NCI-H2081 (cell line): ENCODE measurements at places on chromosomes 6 and 20.

GRCh38 chr6:34237722-34238584 is 1.3 kb downstream of the HMGA1 start:
- peak; percentile 70 for DNase-seq

GRCh38 chr6:19525673-19526072 is 311.5 kb upstream of the ID4 start:
- DNase-seq = no peak

GRCh38 chr6:27755768-27756167 is 156.4 kb downstream of the OR2B2 start:
- no peak for DNase-seq

GRCh38 chr20:38158701-38159351 is 6.2 kb downstream of the TGM2 start:
- DNase-seq = no peak

DNA sequence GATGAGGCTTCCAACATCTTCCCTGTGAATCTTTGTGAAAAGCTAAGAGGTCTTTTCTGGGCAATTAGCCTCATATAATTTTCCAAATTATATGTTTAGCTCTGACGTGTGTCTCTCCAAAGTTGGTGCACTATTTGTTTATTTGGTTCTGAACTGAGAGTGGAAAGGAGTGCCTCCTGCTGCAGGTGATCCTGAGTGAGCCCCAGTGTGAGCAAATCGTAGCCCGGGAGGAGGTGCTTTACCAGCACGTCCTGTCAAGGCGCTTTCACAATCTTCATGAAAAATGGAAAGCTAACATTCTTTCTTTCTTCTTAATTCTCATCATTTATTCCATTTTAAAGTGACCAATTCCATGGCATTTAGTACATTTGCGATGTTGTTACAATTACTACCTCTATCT is 231.9 kb downstream of the BMP2 start:
- DNase-seq = no peak

GRCh38 chr6:110528101-110528929 is 51.9 kb upstream of the SLC22A16 start:
- peak; percentile 63 for DNase-seq

- DNase-seq = no peak
These were observed 155.1 kb downstream of the EYA2 start for GRCh38 chr20:47049771-47050170.

DNA sequence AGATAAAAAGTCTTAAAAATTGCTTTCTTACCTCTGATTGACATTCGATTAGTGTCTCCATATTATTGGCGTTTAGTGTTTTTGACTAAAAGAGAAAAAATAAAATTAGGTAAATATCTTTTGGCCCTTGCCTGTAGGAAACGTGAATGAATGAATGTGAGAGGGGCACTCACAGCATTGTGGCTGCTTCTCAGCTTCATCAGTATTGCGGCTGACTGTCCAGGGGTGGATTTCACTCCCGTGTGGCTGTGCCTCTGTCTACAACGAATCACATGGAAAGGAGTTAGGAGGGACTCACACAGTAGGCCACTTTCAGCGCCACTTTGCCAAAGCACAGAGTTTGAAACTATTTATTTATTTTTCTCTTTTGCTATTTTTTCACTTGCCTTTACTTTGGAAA is 844 bp downstream of the TAGAP start:
- no peak for DNase-seq

DNA sequence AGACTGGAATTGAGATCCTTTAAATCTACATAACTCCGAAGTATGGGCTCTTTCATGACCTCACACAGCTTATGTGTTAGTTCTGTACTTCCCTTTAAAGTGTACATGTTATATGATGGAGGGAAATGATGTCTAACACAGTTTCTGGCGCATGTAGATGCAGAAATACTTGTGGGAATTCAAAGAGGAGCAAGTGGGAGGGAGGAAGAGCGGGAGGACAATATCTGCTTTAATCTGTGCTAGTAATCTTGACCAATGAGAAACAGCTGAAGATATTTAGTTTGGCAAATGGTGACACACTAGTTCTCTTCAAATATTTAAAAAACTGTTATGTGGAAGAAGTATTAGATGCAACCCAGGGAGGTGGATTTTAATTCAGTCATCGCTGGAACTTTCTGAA is 62.9 kb upstream of the PLEKHG1 start:
- no peak for DNase-seq

DNA sequence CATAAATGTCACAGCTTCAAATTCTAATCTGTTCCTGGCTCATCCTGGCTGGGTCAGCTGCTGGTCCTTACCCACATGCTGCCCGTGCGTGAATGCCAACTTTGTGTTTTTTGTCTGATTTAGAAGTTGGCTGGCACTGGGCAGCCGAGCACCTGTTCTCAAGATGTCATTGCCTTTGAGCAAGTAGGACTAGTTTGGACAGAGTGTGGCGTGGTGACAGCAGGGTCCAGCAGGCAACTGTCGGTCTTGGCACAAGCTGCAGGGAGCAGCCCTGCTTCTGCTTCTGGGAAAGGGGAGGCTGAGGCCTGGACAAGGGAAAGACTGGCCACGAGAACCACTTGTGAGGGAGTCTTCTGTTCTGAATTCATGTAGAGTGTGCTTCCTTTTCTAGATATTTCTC is 26.4 kb upstream of the ADRM1 start:
- no peak for DNase-seq

DNA sequence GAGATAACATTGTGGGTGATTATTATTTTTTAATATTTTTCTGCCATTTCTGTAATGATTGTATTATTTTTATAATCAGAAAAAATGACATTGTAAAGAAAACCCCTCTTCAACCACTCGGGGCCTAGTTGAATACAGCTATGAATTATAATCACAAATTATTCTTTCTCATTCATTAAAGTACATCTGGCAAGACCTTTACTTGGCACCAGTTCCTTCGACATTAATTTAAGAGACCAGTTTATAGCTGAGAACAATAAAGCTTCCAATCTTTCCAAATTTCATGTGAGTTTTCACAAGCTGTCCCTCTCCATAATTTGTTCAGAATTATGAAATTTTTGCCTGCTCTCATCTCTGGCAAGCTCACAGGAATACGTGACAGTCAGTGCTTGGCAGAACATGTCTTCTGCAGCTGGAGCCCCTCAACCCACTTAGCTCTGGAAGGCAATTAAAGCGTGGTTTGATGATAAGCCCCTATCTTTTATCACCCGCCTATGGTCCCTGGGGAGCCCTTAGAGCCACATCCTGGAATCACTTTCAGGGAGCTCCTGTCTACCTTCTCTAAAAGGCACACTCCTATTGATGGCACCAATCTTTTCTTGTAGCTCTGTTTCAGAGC is 237.2 kb upstream of the PRND start:
- DNase-seq = no peak

GRCh38 chr6:165769401-165769800 is 106.4 kb upstream of the PDE10A start:
- no peak for DNase-seq

DNA sequence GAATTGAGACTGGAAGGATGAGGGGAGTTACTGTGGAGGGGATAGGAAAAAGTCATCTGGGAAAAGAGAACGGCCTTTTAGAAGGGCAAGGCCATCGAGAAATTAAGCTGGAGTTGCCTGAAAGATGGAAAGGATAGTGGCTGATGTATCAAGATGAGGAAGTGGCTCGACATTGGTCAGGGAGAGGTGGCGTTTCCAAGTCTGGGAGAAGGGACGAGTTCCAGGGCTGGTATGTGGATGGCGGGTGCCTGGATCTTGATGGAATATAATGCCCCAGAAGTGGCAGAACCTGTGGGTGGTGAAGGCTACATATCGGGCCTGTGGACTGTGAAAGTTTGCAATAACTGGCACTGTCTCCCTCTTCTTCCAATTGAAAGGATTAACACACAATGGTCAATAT is 2.2 kb upstream of the SIRT5 start:
- DNase-seq = no peak

GRCh38 chr6:147868427-147869190 is 360.1 kb downstream of the SAMD5 start:
- DNase-seq = no peak

DNA sequence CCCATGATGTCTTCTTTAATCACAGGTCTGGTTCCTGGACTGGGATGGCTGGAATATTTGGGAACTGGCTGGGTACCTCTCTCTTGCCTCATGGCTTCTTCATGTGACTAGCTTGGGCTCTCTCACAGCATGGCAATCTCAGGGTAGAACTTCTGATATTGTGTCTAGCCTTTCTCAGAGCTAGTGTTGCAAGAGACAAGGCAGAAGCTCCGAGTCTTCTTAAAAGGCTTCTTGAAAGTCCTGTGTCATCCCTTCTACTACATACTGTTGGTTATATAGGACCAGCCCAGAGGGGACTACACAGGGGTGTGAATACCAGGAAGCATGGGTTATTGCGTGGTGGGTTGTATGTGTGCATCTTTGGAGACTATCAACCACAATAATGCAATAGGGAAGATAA is 23.3 kb downstream of the BCAS1 start:
- no peak for DNase-seq

DNA sequence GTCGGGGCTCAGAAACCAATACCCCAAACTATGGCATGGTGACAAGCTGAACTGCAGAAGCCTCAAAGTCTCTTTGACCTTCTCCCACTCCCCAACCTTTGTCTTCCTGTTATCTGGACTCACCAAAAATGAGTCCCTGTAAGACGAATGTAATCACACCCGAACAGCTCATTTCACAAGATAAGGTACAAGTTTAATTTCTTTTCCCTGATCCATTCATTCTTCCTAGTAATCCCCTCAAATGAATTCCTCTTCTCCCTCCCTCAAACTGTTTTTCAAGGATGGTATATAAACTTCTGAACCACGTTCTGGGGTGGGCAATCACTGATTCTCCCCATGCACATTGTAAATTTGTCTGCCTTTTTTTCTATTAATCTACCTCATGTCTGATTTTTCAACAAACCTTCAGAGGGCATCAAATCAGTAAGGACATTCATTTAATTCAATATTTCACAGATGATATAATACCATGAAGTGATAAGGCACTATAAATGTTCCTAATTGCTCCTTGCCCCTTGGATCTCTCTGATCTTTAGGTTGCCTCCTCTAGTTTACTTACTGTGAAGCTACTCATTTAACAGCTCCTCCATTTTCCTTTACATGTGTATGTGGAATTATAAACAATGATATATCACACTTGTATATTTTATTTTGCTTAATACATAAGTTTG is 77.2 kb downstream of the OR2B2 start:
- DNase-seq = no peak

- DNase-seq = no peak
These were observed 261.1 kb upstream of the CITED2 start for GRCh38 chr6:139635401-139636130.

GRCh38 chr6:24621626-24622289 is 24.2 kb downstream of the KIAA0319 start:
- no peak for DNase-seq

DNA sequence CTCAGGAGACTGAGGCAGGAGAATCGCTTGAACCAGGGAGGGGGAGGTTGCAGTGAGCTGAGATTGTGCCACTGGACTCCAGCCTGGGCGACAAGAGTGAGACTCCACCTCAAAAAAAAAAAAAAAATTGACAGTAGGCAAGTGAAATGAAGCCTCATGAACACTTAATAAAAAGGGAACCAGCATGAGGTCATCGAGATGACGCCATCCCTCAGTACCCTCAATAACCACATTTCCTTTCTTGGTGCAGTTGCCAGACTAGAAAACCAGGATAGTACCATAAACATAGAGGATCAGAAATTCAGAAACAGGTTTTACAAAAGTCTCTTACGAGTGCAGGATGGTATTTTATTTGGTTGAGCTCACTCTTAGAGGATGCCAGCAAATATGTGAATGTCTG is 584.1 kb downstream of the MAFB start:
- DNase-seq = no peak

DNA sequence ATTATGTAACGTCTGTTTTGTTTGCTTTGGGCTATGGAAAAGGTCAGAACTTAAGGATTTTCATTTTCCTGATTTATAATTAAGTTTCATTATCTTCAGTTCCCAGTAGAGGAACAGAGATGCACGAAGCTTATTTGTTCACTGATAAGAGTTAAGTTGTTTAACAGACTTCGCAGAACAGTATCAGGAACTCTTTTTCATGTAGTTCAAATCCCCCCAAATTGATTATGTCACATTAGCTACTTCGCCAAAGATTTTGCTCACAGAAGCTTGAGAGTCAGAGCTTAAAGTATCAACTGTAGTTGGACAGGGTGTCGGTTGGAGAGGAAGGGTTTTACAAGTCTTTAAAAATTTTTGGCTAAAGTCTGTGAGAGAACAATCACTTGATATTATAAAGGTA is 43.4 kb downstream of the ZHX3 start:
- no peak for DNase-seq

- DNase-seq = peak; percentile 81
These were observed at the start of gene IGF2R for GRCh38 chr6:159968295-159969203. TSS of gene IGF2R (plus strand) at chr6:159969082. CDS start at chr6:159969247, 165 bp downstream.

- DNase-seq = no peak
These were observed 292.0 kb downstream of the CDH26 start for GRCh38 chr20:60250251-60250650.

- no peak for DNase-seq
These were observed 27.1 kb downstream of the TOMM6 start for GRCh38 chr6:41814629-41815028.

DNA sequence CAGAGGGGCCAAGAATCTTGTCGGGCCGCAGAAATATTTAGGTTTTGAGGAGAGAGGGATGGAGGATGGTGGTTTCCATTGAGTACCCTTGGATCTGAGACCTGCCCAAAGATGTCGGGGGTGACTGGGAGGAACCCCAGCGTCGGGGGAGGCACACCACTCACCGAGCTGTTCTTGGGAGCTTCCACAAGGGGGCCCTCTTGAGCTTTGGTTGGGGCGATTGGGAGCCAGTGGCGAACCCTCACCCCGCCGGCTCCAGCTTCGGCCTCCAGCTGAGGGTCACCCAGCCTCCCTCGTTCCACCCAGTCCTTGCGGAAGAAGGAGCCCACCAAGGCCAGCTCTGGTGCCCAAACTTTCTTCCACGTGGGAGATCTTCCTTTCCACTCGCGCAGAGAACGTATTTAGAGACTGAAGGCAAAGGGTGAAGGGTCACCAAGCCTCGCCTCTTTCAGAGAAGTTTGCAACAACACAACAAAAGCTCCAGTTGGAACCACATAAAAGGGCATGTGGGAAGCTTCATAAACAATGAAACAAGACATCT is 33.6 kb downstream of the APCDD1L start:
- no peak for DNase-seq

DNA sequence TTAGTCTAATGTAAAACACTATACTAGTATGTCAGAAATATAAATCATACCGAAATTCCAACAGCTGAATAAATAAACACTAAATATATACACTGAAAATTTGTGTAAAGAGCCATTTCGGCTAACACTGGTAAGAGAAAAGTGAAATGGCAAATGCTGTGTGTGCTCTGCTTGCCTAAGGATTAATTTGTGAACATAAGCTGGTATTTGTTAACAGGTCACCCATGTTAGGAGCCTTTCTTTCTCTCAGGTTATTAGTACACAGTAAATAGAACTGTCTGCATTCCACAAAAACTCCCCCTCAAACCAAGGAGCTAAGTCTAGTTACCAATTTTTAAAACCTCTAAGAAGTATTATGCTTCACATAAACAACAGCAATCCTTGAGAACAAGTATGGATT is 27.0 kb downstream of the ELOVL5 start:
- DNase-seq = no peak

DNA sequence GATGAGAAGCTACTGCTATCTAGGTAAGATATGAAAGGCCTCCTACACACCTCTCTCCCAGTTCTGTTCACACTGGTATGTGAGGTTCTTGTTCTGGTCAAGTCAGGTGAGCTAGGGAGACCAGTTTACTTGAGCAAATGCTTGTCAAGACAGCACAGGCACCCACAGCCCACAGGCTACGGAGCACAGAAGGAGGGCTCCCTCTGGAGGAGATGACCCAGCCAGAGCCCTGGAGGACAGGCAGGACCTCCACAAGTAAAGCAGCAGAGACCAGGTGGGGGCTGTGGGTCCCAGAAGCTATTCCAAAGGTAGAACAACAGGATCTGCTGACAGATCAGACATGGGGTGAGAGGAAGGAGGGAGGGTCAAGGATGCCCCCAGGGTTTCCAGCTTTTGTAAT is 13.2 kb downstream of the MMP24OS start:
- DNase-seq = no peak
